ENCODE measurements at places on chromosomes 7 and 10.
A peak's percentile ranks its signal among the peaks of the same experiment; 100 is the strongest.

DNA sequence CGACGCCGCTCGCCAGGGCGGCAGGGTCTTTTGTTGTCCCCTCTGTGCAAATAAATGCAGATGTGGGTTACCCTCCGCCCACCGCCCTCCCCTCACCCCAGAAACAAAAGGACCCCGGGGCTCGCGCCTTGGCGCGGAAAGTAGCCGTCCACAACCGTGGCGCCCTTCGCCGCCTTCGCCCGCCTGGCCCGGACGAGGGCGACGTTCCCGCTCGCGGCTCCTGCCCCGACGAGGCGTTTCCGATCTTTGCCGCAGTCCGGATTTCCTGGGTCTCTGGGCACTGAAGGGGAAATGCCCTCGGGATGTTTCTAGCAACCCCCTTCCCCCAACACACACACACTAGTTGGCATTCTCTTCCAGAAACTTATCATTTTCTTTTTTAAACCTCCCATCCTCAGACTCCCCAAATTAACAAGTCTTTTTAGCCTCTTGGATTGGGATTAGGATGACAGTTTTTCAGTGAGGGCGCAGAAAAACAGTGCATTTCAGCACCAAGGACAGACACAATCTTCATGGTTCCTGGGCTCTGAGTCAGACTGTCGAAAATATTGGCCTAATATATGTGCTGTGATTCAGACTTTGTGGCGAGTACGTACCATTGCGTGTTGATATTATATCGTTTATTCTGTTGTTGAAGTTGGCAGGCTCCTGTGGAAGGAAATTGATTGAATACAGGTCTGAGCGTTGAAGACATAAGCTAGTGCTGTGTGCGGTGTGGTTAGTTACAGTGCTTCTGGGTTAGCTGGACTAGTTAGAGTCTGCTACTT is 771 bp downstream of the PHYHIPL start:
- DNase-seq: no peak

DNA sequence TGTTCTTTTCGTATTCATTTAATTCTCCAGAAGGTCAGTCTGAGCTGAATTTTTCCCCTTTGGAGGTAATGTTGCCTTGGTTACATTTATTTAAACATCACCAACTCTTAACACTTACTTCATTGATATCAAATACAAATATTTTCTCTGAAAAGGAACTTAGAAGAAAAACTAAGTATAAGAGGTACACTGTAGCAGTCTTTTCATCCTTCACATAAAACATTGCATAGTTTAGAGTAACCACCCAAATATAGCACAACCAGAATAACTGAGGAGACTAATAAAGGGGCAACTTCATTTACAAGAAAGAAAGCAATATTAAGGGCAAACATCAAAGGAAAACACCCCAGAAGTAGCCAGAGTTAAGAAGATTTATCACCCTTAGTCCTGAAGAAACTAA is 1115.0 kb upstream of the POT1 start:
- no peak for DNase-seq

DNA sequence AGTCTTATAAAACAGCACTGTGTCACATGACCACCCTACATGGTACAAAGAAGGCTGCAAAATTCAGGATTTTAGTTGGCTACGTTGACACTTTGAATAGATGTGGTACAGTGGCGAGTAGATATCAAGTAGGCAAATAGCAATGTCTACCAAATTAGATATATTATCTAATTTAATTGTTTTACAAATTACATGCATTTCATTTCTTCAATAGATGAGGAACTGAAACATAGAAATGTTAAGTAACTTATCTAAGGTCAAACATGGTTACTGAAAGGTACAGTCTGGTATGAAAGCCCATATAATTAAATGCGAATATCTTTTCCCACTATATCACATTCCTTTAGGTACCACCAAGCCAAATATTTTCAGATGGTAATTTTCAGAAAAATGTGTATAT is 972.2 kb downstream of the NRG3 start:
- no peak for DNase-seq

GRCh38 chr7:83119026-83119382 is 43.7 kb downstream of the PCLO start:
- no peak for DNase-seq

DNA sequence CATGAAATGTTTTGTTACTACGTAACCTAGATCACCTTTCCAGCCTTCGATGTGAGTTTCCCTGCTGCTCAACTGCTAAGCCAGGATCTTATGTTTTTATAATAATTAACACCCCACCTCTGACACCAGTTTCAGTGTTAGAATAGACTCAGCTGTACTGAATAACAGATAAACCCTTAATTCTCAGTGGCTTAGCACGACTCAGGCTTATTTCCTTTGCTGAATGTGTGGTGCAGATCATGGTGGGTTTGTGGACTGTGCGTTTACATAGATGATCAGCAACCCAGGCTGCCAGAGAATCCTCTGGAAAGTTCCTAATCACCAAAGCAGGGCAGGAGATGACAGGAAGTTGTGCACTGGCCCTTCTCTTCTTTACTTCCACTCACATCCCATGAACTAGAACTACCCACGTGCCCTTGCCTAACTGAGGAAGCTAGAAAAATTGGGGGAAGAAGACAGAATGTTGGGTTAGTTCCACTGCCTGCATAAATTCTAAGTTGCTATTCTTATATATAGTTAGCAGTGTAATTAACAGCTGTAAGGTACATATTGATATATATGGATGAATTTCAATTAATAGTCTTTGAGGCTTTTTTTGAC is 111.8 kb downstream of the MAPK8 start:
- DNase-seq: no peak

DNA sequence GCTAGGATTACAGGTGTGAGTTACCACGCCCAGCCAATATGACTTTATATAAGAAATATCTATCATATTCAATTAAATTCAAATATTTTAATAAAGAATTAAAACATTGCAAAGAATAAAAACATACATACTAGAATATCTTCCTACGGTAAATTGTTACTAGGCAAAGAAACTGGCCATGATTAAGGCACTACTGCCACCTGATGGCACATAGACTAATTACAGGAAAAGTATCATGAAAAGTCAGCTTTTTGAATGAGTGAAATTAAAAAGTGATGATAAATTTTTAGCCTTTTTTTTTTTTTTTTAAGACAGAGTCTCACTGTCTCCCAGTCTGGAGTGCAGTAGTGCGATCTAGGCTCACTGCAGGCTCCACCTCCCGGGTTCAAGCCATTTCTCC is 30.9 kb downstream of the MRPS33 start:
- DNase-seq: no peak

GRCh38 chr7:99314504-99314903 is 11.2 kb upstream of the ARPC1A start:
- peak; percentile 26 for DNase-seq

GRCh38 chr10:51711519-51711891 is 12.1 kb upstream of the CSTF2T start:
- DNase-seq: no peak
